ENCODE measurements at places on chromosomes 2 and 18.

- DNase-seq = no peak
Measured at GRCh38 chr2:102848366-102848839, 86.6 kb downstream of the TMEM182 start.

- DNase-seq = no peak
Measured at GRCh38 chr2:240993446-240994170, 4.8 kb upstream of the SNED1 start.

DNA sequence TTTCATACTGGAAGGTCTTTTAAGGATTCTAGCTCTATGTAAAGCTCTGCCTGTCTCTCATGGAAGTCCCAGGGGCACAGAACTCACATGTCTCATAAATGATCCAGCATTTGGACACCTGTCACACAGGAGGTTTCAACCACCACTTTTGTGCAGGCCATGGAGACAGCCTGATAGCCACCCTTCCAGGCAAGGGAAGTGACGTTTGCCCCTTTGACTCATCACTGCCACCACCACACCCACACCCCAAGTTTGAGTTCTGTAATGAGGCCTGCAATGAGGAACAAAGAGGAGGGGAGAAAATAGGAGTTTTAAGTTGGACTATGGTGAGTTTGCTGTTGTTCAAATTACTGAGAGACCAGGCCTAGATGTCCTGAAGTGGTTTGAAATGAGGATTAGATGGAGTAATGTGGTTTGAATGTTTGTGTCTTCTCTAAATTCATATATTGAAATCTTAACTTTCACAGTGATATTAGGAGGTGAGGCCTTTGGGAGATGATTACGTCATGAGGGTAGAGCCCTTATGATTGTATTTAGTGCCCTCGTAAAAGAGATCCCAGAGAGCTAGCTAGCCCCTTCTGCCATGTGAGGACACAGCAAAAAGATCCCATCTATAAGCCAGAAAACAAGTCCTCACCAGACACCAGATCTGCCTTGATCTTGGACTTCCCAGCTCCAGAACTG, 175.3 kb upstream of the EPHA4 start:
- DNase-seq = no peak

- no peak for DNase-seq
Measured at GRCh38 chr18:8397034-8397433, 212.2 kb upstream of the RAB12 start.

- no peak for DNase-seq
Measured at GRCh38 chr2:142112757-142113221, 18.0 kb downstream of the LRP1B start.

GRCh38 chr18:22691946-22692710, 241.0 kb upstream of the RBBP8 start:
- DNase-seq = no peak

GRCh38 chr18:79421275-79421857, 25.6 kb downstream of the NFATC1 start:
- no peak for DNase-seq

DNA sequence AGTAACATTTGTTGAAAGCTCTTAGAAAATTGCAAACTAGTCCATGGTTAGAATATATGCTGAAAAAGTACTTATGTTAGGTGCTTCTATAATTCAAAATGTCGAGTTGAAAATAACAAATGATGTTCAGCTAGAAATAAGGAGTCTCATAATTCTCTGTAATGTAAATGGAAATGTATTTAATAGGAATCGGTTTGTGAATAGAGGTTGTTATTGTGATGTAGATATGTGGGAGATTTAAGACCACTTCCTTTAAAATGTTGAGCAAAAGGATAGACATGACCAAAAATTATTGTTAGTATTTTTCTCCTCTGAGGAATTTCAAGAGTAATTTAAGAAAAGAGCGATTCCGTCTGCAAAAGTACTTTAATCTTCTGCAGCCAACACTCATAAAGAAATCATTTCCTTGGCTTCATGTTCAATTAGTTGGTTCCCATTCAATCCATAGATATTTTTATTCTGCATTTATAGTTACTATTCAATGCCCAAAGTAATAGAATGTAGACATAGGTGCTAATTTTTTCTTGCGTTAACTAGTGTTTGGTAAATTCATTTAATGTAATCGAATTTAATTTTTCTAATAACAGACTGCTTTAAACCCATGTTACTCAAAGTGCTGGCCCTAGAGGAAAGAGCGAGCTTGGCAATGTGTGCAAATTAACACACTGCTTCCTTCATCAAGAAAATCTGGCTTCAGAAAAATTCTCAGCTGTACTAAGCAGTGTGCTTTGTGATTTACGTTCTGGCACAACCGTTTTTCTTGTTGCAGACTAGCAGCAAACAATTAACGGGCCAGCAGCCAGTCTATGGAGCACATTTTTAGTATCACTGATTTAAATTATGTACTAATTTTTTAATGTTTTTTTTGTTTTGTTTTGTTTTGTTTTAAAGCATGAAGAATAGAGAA, 32.2 kb downstream of the FN1 start:
- no peak for DNase-seq

DNA sequence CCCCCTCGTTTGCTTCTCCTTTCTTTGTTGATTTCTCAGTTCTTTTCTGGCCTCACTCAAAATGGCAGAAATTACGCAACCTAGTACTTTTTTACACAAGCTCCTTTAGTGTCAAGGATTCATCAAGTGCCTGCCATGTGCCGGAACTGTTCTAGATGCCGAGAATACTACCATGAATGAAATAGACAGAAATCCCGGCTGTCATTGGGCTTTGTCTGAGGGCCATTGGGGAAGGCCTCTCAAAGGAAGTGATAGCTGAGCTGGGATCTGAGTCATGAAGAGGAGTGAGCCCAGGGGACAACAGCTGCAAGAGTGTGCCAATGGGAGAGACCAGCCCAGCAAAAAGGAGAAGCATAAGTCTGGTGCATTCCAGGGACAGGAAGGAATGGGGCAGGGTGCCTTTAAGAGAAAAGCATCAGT, 34.3 kb upstream of the PPP1CB start:
- peak; percentile 6 for DNase-seq

DNA sequence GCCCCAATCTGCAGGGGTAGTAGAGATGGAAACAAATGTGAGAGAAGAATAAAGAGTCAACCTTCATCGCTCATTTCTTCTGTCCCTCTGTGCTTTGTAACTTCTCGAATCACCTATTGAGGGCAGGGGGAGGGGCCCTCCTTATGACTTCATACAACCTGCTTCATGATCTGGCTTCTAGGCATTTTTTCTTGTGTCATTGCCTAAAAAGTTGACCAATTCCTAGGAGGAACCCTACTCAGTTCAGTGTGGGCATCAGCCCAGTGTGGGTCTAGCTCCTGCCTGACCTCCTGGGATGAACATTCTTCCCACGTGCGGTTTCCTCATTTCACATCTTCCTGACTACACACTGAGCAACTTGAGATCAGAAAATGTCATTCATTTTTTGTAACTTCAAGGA, 46.3 kb upstream of the CREB1 start:
- DNase-seq = no peak

GRCh38 chr2:190947141-190947540, 66.5 kb downstream of the GLS start:
- no peak for DNase-seq

DNA sequence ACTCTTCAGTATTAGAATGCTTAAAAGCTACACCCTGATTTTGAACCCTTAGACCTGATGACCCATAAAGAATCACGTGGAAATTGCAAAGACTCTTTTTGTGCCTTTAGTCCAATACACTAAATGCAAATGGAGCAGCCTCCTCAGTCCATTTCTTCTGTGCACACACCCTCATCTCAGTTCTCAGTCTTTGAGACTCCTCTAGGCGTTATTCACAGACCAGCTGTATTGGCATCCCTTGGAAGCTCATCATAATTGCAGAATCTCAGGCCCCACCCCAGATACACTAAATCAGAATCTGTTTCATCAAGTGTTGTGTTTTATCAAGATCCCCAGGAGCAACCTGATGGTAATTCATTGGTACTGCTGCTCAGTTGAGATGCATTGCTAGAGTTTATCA, 335.0 kb upstream of the ATP5MC3 start:
- DNase-seq = no peak

DNA sequence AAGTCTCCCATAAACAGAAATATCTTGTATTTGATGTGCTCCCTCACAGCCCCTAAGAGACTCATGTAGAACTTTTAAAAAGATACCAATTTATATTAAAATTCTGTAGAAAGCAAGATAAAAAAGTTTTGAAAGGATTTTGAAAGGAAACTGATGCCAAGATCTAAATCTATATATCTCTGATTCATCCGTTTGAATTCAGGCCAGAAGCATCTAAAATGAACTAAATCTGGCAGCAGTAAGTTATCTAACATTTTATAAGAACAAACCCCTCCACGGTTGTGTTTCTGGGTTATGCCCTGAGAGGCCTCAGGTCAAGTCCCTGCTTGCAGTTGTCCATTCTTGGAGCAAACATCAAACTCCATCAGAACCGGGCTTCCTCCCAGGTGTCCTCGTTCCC, 165.8 kb downstream of the FBXO15 start:
- no peak for DNase-seq

DNA sequence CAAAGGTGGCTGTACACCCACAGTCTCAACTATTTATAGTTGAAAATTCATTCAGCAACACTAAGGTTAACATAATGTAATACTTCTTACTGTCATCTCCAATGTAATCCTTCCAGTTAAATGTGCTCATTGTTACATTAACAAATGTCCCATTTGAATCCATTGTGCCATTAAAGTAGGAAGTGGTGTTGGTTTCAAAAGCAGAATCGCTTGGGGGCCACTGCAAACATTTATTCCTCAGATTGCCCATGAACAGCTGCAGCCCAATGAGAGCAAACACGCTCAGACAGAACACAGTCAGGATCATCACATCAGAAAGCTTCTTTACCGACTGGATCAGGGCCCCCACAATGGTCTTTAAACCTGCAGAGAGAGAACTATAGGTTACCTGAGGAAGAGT, 41.4 kb downstream of the SCN3A start:
- no peak for DNase-seq

- DNase-seq = no peak
Measured at GRCh38 chr18:519019-519879, 18.7 kb upstream of the COLEC12 start.

DNA sequence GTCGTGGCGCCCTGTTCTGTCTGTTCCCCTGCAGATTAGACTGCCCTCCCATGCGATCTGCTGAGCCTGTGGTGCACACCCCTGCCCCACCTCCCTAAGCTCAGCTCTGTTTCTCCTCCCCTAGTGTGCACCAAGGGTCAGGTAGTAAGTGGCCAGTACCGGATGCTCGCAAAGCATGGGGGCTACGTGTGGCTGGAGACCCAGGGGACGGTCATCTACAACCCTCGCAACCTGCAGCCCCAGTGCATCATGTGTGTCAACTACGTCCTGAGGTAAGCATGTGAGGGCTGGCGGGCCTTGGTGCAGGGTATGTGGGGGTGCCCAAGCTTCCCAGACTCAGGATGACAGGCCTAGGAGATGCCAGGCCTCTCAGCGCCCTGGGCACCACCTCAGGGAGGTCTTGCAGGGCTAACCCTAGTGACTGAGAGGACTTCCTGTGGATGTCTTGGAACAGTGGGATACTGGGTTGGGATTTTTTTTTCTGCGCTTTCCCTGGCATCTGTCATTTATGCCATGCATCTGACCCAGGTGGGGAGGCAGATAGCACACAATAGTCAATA, 78.4 kb downstream of the EPAS1 start:
- DNase-seq = no peak

GRCh38 chr18:49380801-49381200, 79.6 kb downstream of the DYM start:
- DNase-seq = no peak

DNA sequence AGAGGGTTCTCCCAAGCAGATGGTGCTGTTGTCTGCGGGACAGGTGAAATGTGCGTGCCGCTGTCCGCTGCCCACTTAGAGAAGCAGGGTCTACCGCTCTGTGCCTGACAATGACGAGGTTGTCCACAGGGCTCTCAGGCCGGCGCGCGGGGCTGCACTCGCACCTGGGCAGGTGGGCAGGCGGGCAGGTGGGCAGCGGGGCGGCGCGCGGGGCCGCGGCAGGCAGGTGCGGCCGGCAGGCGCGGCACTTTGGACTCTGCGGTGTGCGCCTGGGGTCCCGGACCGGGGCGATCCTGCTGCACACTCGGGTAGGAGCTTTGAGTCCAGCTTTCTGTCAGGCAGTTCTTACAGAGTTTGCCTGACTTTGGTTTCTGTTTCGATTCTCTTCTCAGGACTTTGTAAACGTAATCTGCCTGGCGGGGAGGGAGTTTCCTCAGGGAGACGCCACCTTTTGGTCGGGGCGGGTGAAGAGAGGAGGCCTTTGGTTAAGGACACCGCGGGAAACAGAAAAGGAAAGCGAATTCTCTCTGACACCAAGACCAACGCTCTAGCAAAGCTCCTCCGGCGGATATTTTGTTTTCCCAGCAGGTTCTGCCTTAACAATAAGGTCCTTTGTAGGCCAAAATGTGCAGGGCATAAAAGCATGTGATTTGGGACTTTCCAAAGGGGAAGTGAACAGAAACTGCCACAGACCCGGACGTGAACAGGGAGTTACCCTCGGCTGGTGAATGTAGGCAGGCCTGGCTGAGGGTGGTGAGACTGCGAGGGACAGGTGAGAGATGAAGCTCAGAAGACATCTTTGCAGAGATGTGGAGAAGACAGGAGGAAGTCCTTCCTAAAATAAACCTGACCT, at the start of gene IFIH1:
Gene IFIH1 (minus strand): TSS at position 357 of the 853 bp plus-strand sequence. CDS start 377 bp downstream, outside the sequence.
- peak; percentile 82 for DNase-seq

DNA sequence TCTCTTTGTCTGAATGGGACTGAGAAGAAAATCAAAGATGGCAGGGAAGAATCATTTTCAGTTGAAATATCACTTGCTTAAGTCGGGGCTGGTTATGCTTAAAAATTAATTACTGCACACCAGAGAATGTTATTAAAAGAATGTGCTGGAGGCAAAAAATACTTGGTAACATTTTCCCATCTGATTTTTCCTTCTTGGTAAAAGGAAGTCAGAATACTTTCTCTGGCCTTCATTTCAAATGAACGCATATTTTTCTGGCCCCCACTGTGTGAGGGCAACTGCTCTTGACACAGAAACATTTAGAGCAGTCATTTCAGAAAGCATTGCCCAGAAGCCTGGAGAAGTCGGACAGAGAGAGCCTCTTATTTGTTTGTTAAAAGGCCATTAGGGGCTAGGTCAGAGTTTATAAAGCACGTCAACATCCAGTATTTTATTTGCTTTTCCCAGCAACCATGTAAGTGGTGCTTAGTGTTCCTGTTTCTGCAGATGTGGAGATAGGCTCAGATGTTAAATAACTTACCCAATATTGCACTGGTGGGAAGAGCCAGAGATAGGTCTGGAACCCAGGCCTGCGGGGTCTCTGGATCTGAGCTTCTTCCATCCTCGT, 32.9 kb upstream of the LYPD6B start:
- no peak for DNase-seq

Data from CD4-positive, alpha-beta T cell treated with Interleukin-15 for 4 hours (primary cell).